ENCODE measurements at places on chromosomes 12 and 14.

GRCh38 chr14:50028458-50028857, 87.9 kb downstream of the VCPKMT start:
- peak; percentile 39 for DNase-seq

- no peak for DNase-seq
Measured at GRCh38 chr14:49549881-49550280, 36.3 kb downstream of the RPS29 start.

GRCh38 chr14:95544588-95544987, 9.7 kb downstream of the GLRX5 start:
- DNase-seq, result peak; percentile 95

- DNase-seq, result no peak
Measured at GRCh38 chr14:59336098-59336497, 129.1 kb downstream of the GPR135 start.

- DNase-seq, result no peak
Measured at GRCh38 chr14:40713387-40713786, 893.3 kb upstream of the LRFN5 start.

DNA sequence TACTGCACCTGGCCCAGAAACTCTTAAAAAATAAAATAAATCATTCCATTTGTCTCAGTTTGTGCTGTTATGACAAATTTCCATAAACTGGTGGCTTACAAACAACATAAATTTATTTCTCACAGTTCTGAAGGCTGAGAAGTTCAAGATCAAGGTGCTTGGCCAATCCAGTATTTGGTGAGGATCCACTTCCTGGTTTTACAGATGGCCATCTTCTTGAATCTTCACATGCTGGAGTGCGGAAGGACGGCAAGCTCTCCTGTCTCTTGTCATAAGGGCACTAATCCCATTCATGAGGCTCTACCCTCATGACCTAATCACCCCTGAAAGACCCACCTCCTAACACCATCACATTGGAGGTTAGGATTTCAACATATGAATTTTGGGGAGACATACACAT, 29.9 kb upstream of the MYBPC1 start:
- no peak for DNase-seq

- DNase-seq, result no peak
Measured at GRCh38 chr12:82176761-82177490, 181.3 kb downstream of the CCDC59 start.

GRCh38 chr12:72522411-72522810, 250.2 kb downstream of the TRHDE start:
- no peak for DNase-seq

DNA sequence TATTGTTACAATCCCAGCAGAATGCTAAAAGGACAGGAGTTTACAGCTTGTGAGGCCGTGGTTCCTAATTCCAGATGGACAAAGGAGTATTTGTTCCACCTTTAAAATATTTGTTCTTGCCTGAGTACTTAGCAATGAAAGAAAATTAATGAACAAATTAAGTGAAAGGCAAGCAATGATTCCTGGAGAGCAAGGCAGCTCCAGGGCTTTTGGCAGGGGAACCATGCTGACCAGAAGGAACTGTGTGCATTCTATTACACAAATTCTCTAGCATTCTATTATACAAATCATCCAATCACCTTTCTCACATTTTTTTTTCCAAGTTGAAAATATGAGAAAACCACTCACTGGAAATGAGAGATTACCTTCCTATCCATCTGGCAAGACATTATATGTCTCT, 1.8 kb upstream of the BMAL2 start:
- no peak for DNase-seq

- no peak for DNase-seq
Measured at GRCh38 chr12:114399664-114400211, 6.2 kb downstream of the TBX5 start.

DNA sequence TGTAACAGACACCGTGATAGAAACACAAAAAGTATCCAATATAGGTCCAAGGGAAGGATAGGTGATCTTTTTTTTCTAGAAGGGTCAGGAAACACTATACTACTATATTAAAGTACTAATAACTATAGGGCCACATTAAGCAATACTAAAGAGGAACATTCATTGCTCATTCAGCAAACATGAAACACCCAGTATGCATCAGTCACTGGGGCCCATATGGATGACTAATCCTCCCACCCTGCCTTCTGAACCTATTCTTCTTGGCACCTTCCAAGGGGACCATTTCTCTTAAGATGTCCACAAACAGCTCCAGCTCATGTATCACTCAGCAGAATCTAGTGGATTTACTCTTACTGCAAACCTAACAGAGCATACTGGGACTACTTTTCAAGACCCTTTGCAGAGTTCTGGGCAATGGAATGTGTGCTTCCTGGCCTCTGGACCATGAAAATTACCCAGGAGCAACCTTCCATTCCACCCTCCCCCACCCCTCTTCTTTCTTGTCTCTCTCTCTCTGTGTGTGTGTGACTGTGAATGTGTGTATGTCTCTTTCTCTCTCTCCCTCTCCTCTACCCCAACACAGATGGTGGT, 187.9 kb downstream of the EPS8 start:
- no peak for DNase-seq

GRCh38 chr14:52609445-52610044, 56.9 kb downstream of the GPR137C start:
- no peak for DNase-seq

DNA sequence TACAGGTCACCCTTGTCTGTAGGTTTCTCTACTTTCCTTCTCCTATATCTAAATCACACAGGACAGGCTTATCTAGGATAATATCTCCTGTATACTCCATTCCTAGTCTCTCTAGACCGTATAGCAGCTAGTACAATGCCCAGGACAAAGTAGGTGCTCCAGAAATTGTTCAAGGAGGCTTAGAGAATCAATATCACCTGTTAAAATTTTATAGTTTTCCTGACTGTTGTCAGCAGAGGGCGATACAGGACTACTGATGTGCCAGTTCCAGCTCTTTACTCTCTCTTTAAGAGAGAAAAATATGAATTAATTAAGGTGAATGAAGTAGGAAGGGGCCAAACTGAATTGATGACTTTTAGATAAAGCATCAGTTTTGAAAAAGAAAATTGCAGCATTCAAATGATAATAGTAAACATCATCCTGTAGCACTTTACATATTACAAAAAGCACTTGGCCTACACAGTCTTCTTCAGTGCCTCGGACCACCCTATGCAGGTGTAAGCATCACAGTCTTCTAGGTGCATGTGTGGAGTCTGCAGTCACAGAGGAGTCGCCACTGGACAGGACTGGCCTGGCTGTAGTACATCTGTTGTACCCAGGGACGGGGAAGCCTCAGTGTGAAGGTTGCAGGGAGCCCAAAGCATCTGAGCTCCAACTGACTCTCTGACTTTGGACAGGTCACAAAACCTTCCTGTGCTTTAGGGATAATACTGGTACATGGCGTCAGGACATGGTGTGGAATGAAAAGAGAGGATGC, 61.9 kb upstream of the MAX start:
- DNase-seq, result peak; percentile 77

DNA sequence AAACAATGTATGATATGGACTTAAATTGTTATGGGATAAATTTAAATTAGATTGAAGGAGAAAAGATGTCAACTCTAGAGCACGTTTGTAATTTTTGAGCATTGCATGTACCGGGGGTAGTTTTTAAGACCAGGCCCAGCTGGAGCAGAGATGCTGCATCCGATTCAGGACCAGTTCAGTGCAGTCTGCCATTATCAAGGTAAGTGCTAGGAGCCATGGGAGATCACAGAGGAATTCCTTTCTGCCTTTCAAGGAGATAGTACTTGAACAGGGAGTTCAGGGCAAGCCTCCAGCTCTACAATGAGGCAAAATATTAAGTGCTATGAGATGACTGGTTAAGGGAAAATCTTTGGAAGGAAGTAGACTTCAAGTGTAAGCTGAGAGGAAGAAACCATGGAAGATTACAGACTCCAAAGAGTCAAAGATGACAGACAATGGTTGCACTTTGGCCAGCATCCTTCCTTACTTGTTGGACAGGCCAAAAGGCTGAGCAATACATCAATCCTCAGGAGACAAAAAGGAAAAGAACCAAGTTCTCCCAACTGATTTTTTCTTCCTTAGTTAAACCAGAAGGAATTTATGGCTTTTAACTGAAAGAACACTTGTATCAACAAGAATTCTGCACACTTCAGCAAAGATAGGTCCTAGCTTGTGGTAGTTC, 113.2 kb upstream of the HIF1A start:
- DNase-seq, result no peak

GRCh38 chr12:121774968-121775474, 18.5 kb downstream of the RHOF start:
- DNase-seq, result no peak

- no peak for DNase-seq
Measured at GRCh38 chr12:16384732-16385131, 37.3 kb downstream of the MGST1 start.

DNA sequence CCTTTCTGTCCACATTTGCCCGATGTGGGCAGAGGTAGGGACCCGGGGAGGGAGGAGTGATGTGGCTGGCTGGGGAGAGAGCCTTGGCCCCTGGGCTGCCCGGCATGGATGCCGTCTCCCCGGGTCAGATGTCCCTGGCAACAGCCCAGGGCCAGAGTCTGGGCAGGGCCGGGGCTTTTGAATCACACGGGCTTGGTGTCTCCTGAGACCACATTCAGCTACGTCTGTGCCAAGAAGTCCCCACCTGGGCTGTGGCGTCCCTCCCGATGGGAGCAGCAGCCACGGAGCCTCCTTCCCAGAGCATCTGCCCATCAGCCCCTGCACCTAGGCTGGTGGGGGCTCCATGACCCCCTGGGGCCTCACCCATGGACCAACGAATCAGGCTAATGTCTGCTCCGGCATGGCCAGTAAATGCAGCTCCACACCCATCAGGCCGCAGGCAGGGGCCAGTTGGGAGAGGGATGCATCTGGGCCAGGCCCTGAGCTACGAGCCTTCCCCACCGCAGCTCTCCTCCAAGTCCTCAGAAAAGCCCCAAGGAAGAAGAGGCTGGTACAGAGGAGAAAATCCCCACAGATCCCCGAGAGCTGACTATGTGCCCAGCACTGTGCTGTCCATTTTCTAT, 109.4 kb downstream of the RFLNA start:
- no peak for DNase-seq

DNA sequence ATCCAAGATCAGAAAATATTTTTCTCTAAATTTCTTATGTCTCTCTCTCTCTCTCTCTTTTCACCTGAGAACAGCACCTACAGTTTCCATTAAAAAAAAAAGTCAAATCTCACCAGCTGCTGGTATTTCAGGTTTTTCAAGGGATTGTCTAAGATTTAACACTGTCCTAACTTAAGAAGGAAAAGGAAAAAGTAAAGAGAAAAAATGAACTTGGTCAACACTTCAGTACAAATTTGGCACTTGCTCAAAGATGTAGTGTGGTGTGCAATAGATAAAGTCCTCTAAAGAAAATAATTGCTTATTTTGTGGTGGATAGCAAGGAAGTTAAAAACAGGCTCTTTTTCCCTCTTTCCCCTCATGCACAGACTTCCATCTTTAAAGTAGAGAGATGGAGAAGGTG, 416.2 kb downstream of the SOX5 start:
- DNase-seq, result no peak

- no peak for DNase-seq
Measured at GRCh38 chr14:34452258-34452822, 9.7 kb downstream of the SPTSSA start.

DNA sequence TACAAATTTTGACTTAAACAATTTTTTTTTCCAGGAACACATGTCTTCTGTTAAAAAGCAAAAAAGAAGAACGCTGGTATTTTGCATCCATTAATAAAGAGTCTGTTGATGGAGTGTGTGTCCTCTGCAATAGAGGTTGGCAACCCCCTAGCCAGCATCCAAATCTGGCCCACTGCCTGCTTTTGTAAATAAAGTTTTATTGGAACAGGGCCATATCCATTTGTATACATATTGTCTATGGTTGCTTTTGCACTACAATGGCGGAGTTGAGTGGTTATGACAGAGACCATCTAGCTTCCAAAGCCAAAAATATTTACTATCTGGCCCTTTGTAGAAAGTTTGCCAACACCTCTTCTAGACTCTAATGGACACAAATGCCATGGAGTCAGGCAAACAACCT, 49.6 kb downstream of the CCDC92 start:
- no peak for DNase-seq

DNA sequence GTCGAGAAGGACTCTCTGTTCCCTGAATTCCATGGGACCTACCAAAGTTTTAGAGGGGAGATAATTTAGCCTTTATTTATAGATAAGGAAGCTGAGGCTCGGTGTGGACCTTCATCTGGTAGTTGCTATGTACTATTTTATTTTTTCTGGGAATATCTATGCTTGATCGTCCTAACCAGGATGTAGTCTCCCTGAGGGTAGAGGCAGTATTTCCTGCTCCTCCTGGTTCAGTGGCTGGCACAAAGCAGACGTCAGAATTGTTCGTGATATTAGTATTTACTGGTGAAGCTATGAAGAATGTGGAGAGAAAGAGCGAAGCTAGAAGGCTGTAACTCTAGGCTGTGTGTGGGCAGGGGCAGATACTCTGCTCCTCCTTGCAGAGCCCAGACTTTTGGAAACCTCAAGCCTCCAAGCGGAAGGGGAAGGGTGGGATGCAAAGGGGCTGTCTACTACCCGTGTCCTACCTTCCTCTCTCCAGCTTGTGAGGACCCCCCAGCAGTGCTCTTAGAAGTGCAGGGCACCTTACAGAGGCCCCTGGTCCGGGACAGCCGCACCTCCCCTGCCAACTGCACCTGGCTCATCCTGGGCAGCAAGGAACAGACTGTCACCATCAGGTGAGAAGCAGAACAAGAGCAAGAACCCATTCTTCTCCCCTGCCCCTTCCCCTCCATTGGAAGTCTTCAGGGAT, 1.4 kb downstream of the LRP10 start:
- no peak for DNase-seq

GRCh38 chr14:68719634-68720384, 73.1 kb downstream of the ZFP36L1 start:
- DNase-seq, result peak; percentile 77

DNA sequence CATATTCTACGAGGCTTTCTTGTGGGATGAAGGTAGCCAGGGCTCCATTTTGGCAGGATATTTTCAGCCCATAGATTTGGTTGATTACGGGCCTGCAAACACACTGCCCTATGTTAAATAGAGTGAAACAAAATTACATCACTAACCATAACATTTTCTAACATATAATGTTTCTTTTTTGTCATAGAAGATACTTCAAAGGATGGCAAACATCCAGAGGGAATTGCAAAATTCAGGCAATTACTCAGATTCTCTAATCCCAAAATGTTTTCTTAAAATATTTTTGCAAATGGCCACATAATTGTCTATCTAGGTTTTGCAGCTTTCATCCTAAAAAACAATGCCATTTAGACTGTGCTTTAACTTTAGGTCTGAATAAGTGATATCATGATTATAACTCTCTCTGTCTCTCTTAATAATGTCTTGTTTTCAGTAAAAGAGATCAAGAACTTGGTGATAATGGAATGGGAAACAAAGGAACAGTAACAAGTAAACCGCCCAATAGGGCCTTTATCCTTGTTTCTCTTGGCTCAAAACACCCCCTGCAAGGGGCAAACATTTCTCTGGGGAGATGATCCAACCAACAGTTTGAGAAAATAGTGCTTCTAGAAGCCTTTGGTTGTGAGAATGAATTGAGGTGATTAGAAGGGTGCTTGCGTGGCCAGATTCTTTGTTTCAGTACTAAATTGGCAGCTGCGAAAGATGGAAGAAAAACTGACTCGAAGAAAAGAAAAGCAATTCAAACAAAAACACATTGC, 54.4 kb upstream of the BTG1 start:
- no peak for DNase-seq

Data from erythroblast (primary cell).